Omental fat pad (tissue), 4 donors: ENCODE measurements at places on chromosomes 16 and 17. TPM values are rescaled to one million over a fixed set of nuclear protein-coding genes. Genes with fewer than 3 reads are reported as not detected.

DNA sequence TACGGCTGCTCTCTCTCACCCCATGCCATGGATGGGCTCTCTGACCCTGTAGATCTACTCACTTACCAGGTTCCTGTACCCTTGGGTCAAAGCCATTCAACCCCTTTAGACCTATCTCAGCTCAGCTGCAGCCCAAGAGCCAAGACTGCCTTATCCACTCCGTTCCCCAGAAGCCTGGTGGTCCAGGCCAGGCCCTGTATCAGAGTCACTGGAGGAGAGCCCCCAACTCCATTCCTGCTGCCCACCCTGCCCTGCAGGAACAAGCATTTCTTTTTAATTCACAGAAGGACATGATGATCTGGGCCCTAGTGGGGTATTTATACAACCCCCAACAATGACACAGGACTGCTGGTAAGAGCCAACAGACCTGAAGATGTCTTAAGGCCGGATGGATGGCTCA lies 76.8 kb downstream of the AIPL1 start:
- no peak for DNase-seq

DNA sequence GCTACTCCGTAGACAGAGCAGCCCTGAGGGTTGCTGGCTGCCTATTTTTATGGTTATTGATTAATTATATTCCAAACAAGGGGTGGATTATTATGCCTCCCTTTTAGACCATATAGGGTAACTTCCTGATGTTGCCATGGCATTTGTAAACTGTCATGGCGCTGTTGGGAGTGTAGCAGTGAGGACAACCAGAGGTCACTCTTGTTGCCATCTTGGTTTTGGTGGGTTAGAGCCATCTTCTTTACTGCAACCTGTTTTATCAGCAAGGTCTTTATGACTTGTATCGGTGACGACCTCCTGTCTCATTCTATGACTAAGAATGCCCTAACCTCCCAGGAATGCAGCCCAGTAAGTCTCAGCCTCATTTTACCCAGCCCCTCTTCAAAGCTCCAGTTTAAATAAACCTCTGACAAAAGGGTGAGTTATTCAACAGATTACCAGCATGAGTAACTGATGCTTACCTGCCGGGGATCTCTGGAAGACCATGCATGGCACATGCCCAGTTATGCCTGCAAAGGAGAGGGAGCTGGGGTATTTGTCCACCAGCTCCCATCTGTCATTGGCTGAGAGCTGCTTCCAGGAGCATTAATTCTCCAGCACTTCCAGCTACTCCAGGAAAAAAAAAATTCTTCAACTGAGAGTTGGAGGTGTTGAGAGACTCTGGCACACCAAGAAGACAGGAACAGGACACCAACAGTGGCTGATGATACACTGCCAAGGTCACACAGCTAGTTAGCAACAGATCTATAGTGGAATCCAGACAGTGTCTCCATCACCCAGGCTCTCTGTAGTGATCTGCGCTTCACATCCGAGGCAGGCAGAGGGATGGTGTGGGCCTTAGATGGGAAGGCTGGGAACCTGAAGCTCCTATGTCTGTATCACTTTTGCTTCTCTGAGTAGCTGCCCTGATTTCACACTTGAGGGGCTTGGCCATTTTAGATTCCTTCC lies 36.6 kb upstream of the IL21R start:
- DNase-seq: no peak

DNA sequence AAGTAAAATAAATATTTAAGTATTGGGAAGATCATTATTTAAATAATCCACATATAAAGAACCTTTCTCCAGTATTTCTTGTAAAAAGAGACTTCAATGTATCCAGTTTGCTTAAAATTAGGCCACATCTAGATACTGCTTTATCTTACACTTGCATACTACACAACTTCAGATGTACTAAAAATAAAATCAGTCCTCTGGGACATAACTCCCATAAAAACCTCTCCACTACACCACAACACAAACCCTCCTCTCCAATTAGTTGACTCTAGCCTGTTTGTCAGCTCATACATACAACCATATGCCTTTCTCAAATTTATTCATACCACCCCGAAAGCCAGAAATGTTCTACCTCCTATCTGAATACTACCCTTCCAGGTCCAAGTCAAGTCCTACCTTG lies 21.6 kb downstream of the SPOP start:
- DNase-seq: no peak

- DNase-seq: no peak
Observed at GRCh38 chr17:34285286-34285792, at the start of gene CCL11. Gene CCL11, plus strand, starts transcription at chr17:34285742. Its CDS starts 67 bp downstream, at chr17:34285809.

Gene RILP
- total RNA-seq: 60.5 TPM

- DNase-seq: no peak
Observed at GRCh38 chr17:8005967-8006730, 3.7 kb downstream of the GUCY2D start.

Gene CDH15
- total RNA-seq: not detected

DNA sequence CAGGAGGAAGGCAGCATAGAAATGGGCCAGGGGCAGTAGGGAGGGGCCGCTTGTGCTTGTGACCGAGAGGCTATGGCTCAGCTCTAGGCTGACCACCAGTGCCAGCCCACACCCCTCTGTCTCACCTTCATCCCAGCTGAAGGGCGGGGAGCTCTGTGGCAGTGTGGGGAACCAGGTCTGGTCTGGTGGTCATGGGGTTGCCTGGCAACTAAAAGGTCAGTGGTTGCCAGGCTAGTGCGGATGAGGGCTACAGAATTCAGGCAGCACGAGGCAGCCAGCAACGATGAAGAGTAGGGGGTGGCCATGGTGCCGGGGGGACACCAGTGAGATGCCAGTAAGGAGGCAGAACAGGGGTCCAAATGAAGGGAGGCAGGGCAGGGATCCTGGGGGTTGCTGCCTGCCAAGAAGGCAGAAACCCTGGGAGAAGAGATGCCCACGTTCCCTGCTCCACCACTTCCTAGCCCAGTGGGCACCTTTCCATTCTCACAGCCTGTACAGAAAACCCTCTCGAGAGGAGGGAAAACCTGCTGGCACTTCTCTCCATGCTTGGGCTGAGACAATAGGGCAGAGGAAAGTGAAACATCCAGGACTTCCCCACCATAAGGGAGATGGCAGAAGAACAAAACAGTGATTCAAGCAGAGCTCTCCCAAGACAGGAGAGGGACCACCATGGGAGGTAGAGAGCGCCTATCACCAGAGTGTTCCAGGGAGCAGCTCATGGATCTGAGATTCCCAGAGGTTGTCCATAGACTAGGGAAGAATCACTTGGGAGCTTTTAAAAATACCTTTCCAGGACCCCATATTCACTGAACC lies 39.7 kb downstream of the SRCIN1 start:
- DNase-seq: no peak

Gene ACSF2
- 76.4 TPM for total RNA-seq

GRCh38 chr17:39666601-39667261 lies 1.5 kb upstream of the PNMT start:
- no peak for DNase-seq

Gene CHAD
- total RNA-seq: not detected

DNA sequence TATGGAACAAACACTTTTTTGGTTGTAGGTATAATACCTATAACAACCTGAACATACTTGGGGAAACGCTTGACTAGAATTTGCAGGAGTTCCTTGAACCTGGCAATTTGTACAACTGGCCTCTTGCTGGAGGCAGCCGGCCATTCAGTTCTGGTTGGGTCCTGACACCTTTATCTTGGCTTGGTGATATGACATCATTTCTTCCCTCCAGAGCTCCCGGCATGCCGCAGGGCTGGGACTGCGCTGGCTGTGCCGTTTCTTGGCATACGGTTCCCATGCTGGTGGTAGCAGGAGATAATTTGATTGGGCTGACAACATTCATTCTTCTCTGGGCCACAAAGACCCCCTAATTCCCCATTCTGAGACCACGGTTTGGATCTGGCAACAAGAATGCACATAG lies 87.5 kb downstream of the ASIC2 start:
- DNase-seq: no peak

- DNase-seq: no peak
Observed at GRCh38 chr16:686459-687260, 2.5 kb upstream of the JMJD8 start.

DNA sequence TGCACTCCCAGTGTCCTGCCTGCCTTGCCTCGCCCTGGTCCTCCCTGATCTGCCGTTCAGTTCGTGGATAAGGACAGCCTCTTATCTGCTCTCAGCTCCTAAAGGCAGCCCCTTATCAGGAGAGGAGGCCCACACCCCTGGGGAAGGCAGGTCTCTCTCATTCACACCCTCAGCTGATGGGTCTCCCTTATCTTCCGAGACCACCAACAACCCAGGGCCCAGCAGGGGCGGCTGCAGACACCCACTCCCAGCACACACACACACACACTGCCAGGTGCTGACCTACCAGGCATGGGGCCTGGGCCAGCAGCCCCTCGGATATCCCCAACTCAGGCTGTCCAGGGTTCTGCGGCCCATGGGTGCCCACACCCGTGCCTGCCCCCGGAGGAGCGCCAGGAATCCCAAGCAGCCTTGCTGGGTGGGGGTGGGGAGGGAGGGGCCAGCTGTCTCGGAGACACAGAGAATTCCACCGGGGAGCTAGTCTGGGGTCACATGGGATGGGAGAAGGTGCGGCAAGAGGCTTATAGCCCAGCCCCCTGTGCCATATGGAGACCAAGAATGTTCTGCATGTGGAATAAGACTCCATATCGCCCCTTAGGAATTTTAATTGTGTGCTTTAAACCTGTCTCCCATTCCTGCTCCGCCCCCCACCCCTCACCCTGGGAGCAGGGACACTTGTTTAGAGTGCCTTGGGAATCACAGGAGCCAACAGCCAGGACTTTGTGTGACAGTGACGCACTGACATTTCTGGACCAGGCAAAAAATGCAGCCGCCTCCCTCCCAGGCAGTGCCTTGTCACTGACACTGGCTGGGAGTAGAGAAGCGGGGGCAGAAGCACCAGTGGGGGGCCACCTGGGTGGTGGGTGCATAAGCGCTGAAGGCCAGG lies 41.9 kb upstream of the EMP2 start:
- DNase-seq: no peak

Gene PLLP
- 11.2 TPM for total RNA-seq

Gene KLHL10
- total RNA-seq: 0.63 TPM
